Endothelial cell (in vitro differentiated cells): ENCODE measurements at places on chromosomes 2 and 18.

GRCh38 chr2:48113767-48114166 lies 207.5 kb upstream of the FBXO11 start:
- no peak for DNase-seq

GRCh38 chr2:88350331-88351248 lies 101.9 kb downstream of the FOXI3 start:
- DNase-seq = peak; percentile 88

- no peak for DNase-seq
Observed at GRCh38 chr2:69776886-69777785, 35.2 kb downstream of the ANXA4 start.

GRCh38 chr2:8489751-8490150 lies 192.1 kb upstream of the ID2 start:
- DNase-seq = no peak

DNA sequence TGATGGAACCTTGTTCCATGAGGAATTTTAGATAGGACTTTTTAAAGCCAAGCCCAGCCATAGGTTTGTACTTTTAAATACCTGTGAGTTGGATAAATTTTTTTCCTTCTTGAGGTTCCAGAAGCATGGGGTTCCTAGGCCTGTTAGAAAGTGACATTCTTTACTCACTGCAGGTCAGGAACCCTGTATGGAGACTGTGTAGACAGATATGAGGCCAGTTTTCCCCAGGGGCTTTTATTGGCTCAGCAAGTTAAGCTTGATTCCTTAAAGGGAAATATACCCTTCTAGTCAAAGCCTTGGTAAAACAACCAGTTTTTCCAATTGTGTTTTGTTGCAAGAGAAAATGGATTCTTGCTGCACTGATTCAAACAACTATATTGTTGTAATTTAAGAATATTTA lies 38.4 kb upstream of the GMCL1 start:
- DNase-seq = no peak

DNA sequence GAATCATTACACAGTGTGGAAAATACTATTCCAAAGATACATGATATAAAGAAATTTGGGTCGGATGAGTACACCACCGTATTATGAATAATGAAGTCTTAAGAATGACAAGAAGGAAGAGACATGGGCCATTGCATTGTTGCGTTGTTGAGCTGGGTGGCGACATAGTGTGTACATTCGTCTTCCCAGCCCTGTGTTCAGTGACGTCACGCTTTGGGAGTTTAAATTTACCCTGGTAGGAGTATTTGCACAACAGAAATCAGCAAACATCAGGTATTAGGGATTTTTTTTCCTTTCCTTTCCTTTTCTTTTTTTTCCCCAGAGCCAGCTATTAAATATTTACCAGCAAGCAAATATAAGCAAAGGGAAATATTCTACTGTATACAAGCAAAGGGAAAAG lies 347.2 kb upstream of the NETO1 start:
- DNase-seq = no peak

GRCh38 chr18:50700245-50701165 lies 119.3 kb downstream of the MRO start:
- no peak for DNase-seq

DNA sequence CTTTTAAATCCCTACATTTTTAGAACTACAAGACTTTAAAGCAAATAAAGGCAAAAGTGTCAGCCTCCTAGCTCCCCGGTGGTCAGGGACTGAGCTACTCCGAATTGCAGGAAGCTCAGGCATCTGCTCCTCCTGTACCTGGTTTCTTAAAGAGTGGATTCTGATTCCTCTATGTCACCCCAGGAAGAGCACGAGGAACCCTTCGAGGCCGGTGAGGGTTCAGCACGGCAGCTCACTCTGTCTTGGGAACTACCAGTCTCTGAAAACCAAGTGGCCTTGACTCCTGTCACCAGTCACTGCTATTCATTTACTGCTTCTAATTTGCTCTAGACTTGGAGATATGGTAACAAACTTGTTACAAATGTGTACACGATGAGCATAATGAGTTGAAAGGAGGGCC lies 2.3 kb downstream of the PER2 start:
- no peak for DNase-seq

- no peak for DNase-seq
Observed at GRCh38 chr2:151862700-151863099, 34.5 kb upstream of the ARL5A start.

DNA sequence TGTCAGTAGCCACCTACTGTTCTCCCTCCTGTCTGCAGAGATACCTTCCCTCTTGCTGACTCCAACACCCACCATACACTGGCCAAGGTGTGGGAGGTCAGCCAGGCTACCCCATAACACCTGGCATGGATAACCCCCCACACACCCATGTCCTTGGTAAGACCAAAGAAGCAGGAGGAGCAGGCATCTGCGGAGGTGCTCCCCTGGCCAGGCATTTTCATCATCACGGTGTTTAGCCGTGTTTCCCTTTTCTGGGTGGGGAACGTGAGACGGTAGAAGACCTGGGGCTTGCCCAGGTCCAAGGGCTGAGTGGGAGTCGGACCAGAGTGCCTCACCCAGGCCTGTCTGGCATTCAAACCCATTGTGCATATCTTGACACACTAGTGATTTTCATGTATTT lies 150.3 kb downstream of the SMAD7 start:
- no peak for DNase-seq

DNA sequence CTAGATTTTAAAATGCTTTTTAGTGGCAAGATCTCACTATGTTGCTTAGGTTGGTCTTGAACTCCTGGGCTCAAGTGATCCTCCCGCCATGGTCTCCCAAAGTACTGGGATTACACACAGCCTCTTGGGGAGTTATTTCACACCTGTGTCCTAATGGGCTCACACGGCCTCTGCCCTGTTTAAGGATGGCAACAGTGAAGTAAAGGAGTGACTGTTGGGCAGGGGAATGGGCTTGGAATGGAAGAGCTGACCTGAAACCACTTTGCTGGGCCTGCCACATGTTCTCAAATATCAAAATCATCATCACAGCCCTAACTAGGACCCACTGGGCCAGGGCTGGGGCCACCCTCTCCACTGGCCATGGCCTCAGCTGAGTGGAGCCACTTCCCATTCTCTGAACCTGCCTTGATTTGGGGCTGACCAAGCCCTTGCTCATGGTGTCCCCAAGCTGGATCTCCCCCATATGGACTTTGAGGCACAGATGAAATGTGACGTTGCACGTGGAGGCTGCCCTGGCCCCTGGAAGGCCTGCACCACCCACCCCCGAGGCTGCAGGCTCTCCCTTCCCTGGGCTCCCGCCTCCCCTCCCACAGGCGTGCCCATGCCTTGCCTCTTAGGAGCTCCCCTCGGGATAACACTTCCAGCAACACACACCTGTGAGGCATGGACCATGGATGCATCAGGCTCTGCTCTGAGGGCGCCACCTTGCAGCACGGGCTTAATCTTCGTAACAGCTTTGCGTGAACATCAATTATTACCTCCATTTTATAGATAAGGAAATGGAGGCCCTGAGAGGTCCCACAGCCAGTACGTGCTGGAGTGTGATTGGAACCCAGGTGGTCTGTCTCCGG lies 71.8 kb upstream of the SMAD7 start:
- no peak for DNase-seq

DNA sequence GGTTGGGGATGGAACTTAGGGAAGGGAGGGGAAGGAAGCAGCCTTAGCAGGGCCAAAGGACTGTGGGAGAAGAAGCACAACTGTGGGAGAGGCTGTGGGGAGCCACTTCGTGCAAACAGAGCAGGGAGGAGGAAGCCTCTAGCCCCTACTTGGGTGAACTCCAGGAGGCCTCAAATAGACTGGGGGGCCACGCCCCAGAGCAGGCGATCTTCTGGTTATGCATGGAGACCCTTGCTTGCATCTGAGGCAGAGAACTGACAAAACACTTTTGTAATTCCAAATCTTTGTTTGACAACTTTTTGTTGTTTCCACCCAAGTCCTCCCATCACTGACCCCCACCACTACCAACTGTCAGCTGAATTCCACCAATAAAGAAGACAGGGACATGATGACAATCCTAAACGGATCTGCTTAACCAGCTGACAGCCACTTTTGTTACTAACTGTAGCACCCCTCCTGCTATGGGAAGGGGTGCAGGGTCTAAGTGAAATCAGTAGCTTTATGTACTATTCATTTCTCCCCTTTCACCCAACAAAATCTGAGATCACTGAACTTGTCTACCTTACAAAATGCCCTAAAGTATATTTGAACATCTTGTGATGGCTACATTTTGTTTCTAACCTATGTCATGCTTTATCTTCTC lies 80.5 kb upstream of the CPO start:
- DNase-seq = no peak

GRCh38 chr2:99256677-99257076 lies 1.2 kb upstream of the LYG2 start:
- no peak for DNase-seq

DNA sequence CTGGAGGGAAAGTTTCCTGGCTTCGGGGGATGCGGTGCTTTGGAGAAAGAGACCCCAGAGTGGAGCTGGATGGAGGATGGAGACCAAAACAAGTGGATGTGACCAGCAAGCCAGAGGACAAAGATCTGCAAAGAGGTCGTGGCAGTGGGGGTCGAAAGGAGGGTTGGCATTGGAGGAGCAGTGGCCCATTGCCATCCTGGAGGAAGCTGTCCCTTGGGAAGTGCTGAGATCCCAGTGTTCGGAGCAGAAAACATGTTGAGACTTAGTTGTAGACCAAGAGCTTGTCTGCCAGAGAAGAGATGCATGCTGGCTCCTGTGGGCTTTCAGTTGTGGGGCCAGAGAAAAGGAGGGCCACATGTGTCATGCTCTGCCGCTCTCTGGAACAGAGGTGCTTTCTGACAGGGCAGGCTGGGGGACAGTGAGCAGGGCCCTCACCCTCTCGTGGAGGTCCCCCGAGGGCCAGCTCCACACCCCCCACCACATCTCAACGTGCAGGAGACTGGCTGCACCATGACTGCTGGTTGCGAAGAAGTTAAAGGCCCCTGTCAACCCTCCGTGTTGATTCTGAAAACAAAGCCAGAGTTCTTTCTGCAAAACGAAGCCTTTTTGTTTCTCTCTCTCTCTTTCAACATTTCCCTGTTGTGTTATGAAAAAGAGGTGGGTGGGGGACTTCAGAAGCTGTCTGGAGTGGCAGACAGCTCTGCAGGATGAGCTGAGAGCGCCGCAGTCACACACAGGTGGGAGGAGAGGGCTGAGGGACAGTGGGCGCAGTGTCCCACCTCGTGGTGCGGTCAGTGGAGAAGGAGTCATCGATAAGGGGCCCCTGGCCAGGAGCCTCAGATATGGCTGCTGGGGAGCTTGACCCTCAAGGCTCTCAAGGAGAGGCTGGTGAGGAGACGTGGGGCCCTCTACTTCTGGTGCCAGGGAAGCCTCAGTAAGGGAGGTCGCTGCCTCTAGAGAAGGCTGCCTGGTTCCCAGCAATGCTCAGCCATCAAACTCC lies 77.6 kb upstream of the BCL2L11 start:
- DNase-seq = no peak

- DNase-seq = no peak
Observed at GRCh38 chr2:120613742-120614571, 121.7 kb upstream of the GLI2 start.

DNA sequence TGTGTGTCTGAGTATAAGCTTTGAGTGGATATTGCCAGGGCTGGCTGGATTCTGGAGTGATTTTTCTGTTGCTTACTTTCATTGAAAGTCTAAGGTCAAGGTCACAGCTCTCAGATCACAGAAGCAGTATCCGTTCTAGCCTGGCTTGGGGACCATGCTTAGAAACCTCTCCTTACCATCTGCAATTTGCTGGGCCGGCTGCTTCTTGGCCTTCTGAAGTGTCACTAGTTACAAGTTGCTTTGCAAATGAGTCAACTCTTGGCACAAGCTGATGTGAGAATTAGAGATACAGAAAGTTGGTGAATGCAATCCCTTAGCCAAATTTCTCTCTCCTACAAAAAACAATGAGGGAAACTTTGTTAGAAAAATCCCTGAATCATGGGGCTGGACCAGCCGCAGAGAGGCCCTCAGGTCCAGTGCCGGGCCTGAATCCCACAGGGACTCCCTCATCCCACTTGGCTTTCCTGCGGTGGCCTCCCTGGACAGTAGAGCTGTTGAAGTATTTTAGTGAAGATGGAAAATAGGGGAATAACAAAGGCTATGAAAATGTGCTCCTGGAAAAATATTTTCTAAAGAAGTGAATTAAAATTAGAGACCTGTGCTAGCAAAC lies 92.7 kb upstream of the CNGA3 start:
- no peak for DNase-seq

DNA sequence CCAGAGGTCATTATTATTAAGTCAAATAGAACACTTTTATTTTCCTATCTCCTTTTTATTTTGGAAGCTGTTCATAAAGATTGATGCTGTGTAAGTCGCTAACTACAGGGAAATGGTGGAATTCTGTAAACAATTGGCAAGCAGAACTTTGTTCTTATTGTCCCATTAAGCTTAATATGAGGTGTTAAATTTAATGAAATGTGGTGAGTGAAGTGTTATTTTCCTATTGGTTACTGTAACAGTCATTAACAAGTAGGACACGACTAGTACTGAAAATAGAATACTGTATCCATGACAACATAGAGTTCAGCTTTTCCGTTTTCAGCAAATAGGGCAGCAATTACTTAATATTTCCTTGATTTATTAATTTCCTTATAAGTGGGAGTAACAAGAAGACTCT lies 279.1 kb upstream of the ZEB2 start:
- no peak for DNase-seq

GRCh38 chr2:205803500-205803899 lies 121.2 kb downstream of the NRP2 start:
- no peak for DNase-seq

- DNase-seq = no peak
Observed at GRCh38 chr18:59957957-59958356, 58.2 kb downstream of the PMAIP1 start.

DNA sequence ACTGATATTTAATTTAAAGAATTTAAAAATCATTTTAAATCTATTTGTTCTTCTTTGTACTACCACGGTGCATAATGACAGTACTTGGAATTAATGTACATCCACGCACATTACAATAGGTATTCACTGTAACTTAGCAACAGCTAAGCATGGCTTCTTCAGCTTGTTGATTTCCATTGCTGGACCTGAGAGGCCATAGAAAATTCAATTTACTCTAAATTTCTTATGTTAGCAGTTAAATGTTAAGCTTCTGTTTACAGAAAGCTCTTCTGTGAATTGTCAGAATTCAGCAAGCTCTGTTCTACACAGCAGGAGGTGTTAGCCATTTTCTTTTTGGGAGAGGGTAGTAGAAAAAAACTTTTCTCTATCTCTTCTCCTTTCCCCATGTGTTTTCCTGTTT lies 1149.3 kb upstream of the CDH2 start:
- no peak for DNase-seq

DNA sequence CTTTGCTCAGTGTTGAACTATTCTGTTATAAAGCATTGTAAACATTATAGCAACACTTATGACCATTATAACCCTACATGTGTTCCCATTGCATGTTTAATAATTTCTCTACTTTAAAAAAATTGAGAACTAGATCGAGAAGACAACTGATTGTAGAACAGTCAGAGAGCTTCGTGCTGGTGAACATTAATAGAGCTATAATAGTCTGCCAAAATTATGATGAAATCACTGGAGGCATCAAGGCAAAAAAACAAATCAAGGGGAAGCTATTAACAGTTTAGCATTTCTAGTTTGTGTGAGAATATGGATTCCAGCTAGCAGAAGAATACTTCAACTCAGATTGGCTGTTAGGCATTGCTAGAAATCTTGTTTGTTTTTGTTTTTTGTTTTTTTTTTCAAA lies 284.2 kb downstream of the CAMKMT start:
- DNase-seq = no peak
